ENCODE measurements at places on chromosomes 3 and 15. TPM values are rescaled to one million over a fixed set of nuclear protein-coding genes. Genes with fewer than 3 reads are reported as not detected.

Gene ZNF385D
- 2.4 TPM for polyA plus RNA-seq

Gene CNTN4
- 7.2 TPM for polyA plus RNA-seq

- no peak for DNase-seq
Measured at GRCh38 chr15:88238618-88239430, 17.7 kb downstream of the NTRK3 start.

GRCh38 chr3:64805248-64805647, 117.4 kb upstream of the ADAMTS9 start:
- no peak for DNase-seq

DNA sequence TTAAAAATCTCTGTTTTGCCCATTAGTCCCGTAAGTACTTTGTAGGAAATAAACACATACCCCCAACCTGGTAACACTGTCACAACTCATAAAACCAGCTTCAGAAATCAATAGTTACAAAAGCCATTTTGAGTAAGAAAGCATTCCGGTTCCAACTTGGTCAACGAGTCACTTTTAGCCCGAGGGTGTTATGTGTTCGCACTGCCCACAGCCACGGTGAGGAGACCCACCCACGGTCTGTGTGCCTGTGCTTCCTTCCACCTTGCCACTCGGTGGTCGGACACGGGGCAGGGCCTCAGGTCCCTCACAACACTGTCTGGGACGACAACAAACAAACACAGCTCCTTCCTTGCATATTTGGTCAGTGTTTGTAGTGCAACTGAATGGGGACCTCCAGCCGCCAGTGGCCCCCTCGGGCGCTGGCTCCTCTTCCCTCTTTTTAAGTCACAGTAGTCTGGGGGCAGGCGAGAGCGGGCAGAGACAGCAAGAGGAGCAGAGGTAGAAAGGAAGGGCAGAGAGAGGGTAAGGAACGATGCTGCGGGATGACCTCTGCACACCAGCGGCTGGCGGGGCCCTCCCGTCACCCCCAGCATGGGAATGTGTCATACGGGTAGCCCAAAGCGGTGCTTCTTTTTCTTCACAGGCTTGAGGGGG, 5.2 kb upstream of the MUSTN1 start:
- DNase-seq, result no peak

GRCh38 chr15:27679731-27680471, 419.2 kb downstream of the OCA2 start:
- peak; percentile 66 for DNase-seq

DNA sequence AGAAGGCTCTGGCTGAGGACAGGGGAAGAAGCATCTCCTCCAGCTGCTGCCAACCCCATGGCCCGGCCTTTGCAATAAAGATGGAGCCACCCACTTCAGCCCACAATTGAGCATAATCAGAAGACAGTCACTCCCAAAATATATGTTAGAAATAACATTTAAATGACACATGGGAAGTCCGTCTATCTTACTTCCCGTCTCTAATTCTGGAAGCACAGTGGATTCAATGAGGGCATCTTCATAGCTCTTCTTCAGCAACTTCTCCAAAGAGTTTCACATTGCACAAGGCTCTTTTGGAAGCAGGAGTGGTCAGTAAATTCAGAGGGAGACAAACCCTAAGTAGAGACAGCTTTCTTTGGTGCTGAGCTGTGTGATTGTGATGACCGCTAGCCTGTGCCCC, 67.0 kb upstream of the SEC61A1 start:
- DNase-seq, result no peak

Gene COMMD2
- polyA plus RNA-seq, result 13.7 TPM

- DNase-seq, result no peak
Measured at GRCh38 chr3:73734211-73735089, 109.7 kb upstream of the PDZRN3 start.

DNA sequence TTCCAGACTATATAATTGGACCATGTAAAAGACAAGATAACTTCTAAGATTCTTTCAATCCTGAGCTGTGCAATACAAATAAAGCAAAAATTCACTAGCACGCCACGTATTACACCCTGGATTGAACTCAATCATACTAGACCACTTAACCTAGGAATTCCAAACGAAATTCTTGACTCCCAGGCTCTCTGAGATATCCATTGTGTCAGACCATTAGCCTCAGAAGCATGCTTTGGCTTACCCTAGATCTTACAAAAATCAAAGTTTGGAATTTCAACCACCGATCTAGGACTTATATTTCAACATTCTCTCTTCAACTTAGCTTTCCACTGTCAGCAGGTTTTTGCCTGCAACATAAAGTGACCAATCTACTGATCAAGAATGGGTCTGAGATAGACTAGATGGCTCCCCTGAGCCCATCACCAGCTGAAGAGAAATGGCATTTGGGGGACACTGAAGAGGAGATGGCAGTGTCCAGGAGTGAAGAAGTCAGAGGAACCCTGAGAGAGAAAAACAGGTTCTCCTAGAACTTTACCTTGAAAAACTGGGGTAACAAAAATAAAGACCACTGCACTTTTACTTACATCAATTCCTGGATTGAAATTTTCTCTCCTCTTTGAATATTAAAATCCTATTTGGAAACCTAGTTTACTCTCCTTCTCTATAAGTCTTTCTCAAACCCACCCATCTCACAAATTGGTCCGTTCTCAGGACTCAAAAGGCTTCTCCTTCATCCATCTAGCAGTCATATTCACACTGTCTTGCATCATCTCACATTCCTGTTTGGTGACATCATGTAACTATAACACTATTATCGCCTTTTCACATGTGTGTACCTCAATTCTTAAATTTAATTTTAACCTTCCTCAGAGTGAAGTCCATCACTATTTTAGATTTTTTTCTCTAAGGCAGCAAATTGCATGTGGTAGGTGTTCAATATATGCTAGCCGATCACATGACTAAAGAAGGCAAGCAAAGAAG, 18.5 kb downstream of the CPNE4 start:
- no peak for DNase-seq

Gene CHRM5
- 0.03 TPM for polyA plus RNA-seq

DNA sequence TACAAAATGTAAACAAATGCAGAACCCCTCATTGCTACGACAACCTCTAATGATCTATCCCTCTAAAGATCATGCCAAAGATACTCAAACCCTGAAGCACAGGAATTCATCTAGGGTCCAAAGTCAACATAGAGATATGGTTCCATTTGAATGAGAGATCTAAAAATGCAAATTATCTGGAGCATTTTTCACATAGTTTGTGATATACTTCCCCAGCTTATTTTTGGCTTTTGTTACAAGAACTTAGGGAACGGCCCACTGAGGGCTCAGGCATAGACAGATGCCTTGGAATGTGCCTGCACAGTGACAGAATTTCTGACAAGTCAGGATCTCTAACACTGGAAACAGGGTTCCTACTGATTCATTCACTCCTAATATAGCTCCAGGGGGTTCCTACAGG, 258.9 kb upstream of the THBS1 start:
- DNase-seq, result no peak

DNA sequence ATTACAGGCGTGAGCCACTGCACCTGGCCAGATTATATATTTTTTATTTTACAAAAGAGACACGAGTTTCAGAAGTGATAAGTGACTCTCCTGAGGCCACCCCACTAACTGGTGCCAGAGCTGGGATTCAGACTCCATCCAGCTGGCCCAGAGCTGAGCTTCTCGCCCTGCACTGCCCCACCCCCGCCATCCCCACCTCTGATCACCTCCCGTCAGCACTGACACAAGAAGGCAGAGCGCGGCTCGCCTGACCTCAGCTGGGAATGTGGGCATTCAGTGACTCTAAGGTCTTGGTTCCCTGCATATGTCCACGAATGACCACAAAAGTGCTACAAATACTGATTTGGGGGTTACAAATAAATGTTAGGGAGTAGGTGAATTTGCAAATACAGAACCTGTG, 56.1 kb upstream of the GALNT15 start:
- no peak for DNase-seq

DNA sequence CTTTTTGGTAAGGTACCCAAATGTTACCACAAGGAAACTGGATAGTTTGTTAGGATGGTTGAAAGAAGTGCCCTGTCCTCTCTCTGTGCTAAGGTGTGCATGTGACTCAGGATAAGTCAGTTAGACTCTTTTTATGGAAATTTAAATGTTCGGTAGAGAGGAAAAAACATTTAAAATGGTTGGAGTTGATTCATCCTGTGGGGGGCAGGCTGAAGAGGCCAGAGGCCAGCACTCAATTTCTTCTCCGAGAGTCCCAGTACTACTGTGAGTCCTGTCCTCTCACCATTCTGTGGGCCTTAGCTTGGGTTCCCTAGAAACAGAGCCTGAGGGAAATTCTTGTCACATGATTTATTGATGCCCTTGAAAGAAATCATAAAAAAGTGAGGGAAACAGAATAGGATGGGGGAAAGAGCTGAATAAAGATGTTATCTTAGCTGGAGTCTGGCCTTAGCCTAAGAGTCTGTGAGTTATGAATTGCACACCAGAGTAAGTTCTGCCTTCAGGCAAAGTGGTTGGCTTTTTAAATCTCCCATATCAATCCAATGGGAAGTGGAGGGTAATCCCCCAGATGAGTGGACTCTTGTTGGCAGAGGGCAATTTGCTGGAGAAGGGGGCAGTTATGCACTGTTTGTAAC, 106.5 kb upstream of the GALNT15 start:
- no peak for DNase-seq

DNA sequence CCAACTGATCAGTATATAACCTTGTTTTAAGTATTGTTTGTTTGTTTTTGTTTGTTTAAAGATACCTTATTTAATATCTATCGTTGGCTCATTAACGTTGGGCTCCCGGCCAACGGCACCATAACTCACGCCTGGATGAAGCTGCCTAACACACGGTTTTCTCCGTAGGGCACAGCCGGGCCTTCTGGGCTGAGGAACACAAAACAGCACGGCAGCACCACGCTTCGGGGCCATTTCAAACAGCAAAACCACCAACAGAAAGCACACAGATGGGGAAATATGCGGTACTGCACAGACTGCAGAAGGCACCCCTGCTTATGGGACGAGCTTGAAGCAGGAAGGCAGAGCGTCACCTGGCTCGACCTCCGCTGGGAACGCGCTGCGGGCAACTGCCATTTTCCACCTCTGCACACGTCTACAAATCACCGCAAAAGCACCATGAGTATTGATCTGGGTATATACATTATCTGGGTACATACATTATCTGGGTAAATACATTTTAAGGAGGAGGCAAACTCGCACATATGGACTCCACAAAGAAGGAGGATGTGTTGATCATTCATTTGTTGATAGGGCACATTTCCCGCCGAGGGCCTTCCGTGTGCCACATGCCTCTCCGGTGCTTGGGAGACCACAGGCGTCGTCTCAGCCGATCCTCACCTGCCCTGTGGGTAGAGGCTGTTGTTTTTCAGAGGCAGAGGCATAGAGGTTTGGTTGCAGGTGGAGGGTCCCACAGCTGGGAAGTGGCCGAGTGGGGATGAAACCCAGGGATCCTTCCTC, 123.7 kb upstream of the ATP2B2 start:
- DNase-seq, result no peak

- DNase-seq, result no peak
Measured at GRCh38 chr3:33145221-33145900, 31.5 kb downstream of the CRTAP start.

DNA sequence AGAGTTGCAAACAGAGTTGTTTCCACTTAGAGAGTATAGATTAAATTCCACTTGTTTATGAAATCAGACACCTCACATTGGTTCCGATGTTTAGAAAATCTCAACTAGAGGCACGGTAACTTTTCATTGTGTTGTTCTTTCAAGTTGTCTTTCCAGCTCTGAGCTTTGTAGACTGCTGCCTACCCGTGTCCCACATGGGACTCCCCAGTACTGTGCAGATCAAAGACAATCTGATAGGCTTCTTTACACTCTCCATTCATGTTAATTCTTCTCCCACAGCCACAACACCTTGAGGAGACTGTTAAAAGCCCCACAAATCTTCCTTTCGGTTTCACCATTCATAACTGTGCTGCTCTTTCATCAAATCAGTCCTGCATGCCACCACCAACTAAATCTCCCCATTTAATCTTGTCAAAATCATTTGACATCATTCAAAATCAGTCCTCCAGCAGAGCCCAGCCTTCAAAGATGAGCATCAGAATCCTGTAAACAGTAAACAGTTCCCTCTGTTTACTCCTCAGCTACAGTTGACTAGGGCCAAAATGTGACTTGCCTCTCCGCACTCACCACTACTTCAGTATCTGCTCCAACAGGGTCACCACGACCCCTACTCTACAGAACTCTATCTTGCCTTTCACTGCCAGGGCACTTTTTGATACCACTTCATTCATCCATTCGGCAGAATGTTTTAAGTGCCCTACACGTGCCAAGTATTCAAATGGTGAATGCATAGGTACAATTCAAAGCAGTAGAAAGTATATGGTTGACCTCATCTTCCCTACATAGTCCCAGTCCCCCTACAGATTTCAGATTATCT, 8.3 kb downstream of the ANXA2 start:
- DNase-seq, result no peak

GRCh38 chr15:63043335-63044076, 959 bp downstream of the TPM1 start:
- no peak for DNase-seq

DNA sequence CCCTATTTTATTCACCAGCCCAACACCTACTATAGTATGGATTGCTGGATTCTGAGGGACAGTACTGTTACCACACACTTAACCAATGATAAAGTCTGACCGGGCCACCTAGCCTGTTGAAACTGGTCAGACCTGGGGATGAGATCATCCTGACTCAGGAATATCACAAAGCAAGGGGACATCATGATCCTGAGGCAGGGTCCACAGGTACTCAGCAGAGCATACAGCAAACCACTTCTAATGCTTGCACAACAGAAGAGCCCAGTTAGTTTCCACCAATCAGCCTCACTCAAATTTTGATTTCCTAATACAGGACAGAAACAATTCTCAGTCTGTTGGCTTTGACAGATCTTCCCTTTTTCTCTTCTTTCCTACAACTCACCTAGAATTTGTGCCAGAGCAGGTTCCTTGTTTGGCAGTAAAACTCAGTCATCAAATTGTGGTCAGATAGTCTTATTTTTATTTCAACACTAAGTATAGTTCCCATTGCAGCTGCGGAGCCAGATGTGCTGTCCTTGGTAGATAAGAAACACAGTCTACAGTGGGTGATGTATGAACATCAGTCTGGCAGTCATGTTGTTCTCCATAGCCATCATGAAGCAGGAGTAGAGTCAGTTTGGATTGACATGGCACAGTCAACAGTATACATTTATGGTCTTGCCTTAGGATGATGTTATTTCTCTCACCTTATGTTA, 90.1 kb upstream of the PRR23C start:
- DNase-seq, result no peak

Gene IQCH
- 0.22 TPM for polyA plus RNA-seq

DNA sequence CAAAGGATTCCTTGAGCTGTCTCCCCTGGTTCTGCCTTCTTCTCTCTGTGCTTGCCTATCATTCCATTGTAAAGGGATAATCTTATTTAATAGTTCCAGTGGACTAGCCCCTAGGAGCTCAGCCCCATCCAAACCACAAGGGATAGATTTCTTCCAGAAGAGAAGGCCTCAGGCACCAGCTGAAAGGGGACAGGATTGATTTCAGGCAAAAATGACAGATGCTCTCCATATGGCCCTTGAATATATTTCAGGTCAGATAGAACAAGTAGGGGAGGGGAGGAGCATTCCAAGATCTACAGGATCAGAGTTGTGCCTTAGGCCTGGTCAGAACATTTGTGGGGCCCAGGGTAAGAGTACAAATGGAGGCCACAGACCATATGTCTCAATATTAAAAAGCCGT, 85.3 kb downstream of the RPLP1 start:
- no peak for DNase-seq

GRCh38 chr15:35674873-35675781, 129.2 kb upstream of the DPH6 start:
- DNase-seq, result no peak

- no peak for DNase-seq
Measured at GRCh38 chr3:108021533-108021932, 69.3 kb downstream of the CD47 start.

All from urinary bladder (tissue), 4 donors.